ENCODE measurements at places on chromosomes 7 and 10.
A peak's percentile ranks its signal among the peaks of the same experiment; 100 is the strongest.

DNA sequence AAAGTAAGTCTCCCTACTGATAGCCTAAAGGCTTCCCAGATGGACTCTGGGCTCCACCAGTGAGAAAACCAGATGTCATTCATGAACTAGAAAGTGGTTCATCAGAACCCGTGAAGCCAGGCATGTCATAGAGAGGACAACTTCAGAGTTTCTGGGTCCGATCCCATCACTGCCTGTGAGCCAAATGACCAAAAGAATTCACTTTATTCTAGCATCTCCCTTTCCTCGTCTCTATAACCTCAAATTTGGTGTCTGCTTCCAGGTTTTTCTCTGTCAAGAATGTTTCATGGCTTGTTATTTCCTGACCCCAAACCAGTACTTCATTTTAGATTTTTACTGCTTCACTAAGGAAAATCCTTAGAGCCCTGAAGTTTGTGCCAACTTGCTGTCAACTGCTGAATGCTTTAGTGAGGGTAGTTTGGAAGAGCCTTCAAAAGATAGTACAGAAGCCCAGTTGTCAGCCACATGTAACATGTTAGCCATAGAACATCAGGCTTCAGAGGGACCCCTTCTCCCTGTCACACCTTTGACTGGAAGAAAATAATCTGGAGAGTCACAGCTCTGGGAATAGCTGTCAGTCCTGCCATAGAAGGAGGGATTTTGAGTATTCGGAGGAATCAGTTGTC lies 34.0 kb downstream of the ITGB8 start:
- no peak overlapping the region for H3K27ac ChIP-seq
- no peak for DNase-seq
- no peaks in the 10 kb centered on the region for H3K4me1 ChIP-seq
- H3K4me3 ChIP-seq = no peak overlapping the region
- no peaks in the 10 kb centered on the region for H3K27me3 ChIP-seq

GRCh38 chr7:49791088-49791741 lies 17.8 kb downstream of the VWC2 start:
- no peak overlapping the region for H3K4me3 ChIP-seq
- peaks cover 1% of the 10 kb centered on the region for H3K4me1 ChIP-seq
- no peak overlapping the region for H3K27ac ChIP-seq
- no peaks in the 10 kb centered on the region for H3K27me3 ChIP-seq
- no peak for DNase-seq

DNA sequence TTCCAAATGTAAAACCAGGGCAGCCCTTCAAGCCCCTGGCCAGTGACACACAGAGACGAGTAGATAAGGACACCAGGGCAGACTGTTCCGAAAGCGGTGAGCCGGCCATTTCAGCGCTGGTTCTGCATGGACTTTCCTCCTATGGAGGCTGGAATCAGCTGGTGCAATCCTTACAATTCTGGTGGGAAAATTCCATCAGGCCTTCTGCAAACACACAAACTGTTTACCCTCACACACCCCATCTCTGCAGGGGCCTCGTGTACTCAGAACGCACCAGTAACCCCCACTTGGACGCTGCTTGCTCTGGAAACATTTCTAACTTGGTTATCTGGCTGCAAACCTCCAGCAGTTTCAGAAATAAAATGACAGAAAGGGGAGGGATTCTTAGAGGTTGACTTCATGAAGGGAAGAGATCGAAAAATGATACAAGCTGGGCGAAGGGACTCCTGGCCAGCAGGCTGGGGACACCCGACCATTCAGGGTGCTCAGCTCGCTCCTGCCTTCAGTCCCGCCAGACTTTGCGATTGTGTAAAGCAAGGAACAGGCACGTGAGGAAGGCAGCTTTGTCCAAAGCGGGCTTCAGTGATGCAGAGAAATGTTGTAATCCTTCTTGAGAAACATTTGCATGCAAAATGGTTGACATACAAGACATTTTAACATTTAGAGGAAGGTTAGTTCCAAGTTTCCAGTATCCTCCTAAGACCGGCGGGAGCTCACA lies 19.7 kb upstream of the SHH start:
- peaks cover 6% of the 10 kb centered on the region for H3K4me1 ChIP-seq
- no peak for DNase-seq
- H3K4me3 ChIP-seq = no peak overlapping the region
- peaks cover 32% of the 10 kb centered on the region for H3K27me3 ChIP-seq
- no peaks in the 10 kb centered on the region for H3K36me3 ChIP-seq
- no peak overlapping the region for H3K27ac ChIP-seq

- DNase-seq = no peak
- H3K27me3 ChIP-seq = peaks cover 15% of the 10 kb centered on the region
- no peak overlapping the region for H3K4me3 ChIP-seq
- H3K27ac ChIP-seq = no peak overlapping the region
- H3K4me1 ChIP-seq = no peaks in the 10 kb centered on the region
These were observed 12.8 kb downstream of the PRKCQ start for GRCh38 chr10:6567203-6567703.

- no peaks in the 10 kb centered on the region for H3K36me3 ChIP-seq
- no peak overlapping the region for H3K4me3 ChIP-seq
- DNase-seq = no peak
- no peaks in the 10 kb centered on the region for H3K4me1 ChIP-seq
- no peaks in the 10 kb centered on the region for H3K27me3 ChIP-seq
These were observed 18.4 kb downstream of the ZNRF2 start for GRCh38 chr7:30302656-30303311.

DNA sequence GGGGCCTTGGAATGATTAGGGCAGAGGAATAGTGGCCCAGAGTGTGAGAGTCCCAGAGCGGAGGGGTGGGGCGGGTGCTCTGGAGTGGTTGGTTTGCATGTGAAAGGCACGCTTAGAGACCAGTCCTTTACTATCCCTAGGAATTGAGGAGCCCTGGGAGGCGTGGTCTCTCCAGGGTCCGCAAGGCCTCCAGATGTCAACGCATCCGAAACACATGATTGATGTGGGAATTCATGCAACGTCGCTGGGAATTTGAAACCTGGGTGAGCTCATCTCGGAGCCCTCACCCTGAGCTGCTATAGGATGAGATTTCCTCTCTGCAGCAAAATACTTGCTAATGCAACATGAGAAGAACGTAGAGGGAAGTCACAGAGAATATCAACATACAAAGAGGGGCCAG lies 51.2 kb downstream of the NPTX2 start:
- no peaks in the 10 kb centered on the region for H3K27me3 ChIP-seq
- H3K4me3 ChIP-seq = no peak overlapping the region
- H3K4me1 ChIP-seq = no peaks in the 10 kb centered on the region
- DNase-seq = no peak
- H3K36me3 ChIP-seq = no peaks in the 10 kb centered on the region

- no peak overlapping the region for H3K4me3 ChIP-seq
- H3K27me3 ChIP-seq = no peaks in the 10 kb centered on the region
- no peak for DNase-seq
- H3K27ac ChIP-seq = no peak overlapping the region
- H3K36me3 ChIP-seq = no peaks in the 10 kb centered on the region
- peaks cover 6% of the 10 kb centered on the region for H3K4me1 ChIP-seq
These were observed 7.3 kb downstream of the EEPD1 start for GRCh38 chr7:36160313-36160712.

GRCh38 chr7:142813226-142813625 lies 41.6 kb upstream of the EPHB6 start:
- H3K36me3 ChIP-seq = no peaks in the 10 kb centered on the region
- DNase-seq = peak; percentile 65
- H3K4me1 ChIP-seq = no peaks in the 10 kb centered on the region
- peaks cover 60% of the 10 kb centered on the region for H3K27me3 ChIP-seq
- H3K4me3 ChIP-seq = no peak overlapping the region

- H3K4me3 ChIP-seq = no peak overlapping the region
- H3K27ac ChIP-seq = no peak overlapping the region
- H3K27me3 ChIP-seq = no peaks in the 10 kb centered on the region
- H3K36me3 ChIP-seq = no peaks in the 10 kb centered on the region
These were observed 345.6 kb downstream of the GPAM start for GRCh38 chr10:111837985-111838384.

DNA sequence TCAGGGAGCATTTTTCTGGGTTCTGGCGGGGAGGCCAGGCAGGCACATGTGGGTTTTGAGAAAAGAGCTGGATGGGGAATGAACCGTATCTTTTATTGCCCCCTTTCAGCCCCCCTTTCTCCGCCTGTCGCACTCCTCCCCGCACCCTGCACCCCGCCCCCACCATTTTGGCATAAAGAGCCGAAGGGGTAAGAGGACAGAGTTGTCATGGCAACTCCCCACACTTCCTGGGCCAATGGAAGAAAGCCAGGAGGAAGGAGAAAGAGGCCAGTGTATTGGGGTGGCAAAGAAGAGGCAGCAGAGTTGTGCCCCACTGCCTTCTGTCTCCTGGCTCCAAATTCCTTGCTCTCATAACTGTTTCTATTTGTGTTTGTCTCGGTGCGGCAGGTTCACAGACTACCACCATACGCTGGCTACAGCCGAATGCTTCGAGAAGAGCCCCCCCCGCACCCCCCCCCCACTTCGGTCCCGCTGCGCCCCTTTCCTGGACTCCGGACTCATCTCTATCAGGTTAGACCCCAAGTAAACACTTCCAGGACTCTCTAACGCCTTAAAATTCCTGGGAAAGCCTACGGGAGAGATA lies 3.4 kb downstream of the KCNIP2 start:
- peak; percentile 15 for DNase-seq
- peaks cover 13% of the 10 kb centered on the region for H3K36me3 ChIP-seq
- peaks cover 27% of the 10 kb centered on the region for H3K4me1 ChIP-seq
- no peak overlapping the region for H3K4me3 ChIP-seq
- no peak overlapping the region for H3K27ac ChIP-seq

DNA sequence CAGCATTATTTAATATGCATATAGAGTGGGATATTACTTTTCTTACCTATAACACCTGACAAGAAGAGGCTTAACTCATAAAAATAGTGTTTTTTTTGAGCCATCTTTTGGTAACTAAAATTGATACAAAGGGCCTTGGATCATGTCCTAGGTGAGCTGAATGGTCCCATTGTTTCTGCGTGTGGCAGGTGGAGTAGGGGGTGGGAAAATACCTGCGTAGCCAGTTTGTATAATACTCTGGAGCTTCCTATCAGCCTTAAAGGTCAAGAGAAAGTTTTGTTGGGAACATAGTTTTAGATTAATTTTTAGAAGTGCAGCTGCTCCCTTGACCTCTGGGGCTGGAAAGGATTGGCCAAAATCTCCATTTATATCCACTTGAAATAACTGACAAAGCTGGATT lies 244.6 kb downstream of the PHTF2 start:
- no peak overlapping the region for H3K4me3 ChIP-seq
- no peak for DNase-seq
- no peaks in the 10 kb centered on the region for H3K4me1 ChIP-seq
- peaks cover 2% of the 10 kb centered on the region for H3K27me3 ChIP-seq
- H3K27ac ChIP-seq = no peak overlapping the region

DNA sequence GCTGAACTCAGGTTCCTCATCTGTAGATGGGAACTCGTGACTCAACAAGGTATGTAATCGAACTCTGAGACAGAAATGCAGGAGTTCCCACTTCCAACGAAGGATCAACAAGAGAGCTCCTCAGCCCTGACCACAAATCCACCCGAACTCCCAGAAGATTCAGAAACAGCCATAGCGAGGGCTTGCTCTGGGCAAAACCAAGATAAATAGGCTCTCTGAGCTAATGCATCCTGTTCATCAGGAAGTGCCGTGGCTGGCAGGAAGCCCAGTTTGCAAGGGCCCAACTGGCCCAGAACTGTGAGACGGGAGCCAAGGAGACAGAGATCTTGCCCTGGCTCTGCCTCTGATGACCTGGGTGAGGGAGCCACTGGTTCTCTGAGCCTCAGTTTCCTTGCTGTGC lies 141.7 kb upstream of the PFKP start:
- peak; percentile 80 for DNase-seq
- no peaks in the 10 kb centered on the region for H3K36me3 ChIP-seq
- H3K27ac ChIP-seq = no peak overlapping the region
- H3K4me3 ChIP-seq = no peak overlapping the region
- peaks cover 31% of the 10 kb centered on the region for H3K27me3 ChIP-seq

DNA sequence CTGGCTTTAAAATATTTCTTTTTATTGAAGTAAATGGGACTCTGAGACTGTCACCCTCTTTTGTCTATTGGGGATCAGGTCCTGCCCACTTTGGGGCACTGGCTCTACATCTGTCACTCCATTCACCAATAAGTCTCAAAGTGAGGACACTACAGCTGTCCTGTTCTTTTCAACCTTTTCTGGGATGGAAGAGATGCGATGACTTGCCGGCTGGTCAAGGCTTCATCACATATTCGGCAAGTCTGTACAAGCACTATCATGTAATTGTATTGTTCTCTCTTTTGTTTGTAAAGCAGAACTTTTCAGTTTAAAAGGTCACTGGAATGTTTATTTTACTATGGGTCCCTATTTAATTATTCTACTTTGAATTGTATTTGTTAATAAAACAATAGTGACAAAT lies 17.7 kb upstream of the SP8 start:
- H3K4me3 ChIP-seq = no peak overlapping the region
- DNase-seq = no peak
- no peaks in the 10 kb centered on the region for H3K36me3 ChIP-seq
- H3K4me1 ChIP-seq = no peaks in the 10 kb centered on the region
- H3K27me3 ChIP-seq = no peaks in the 10 kb centered on the region

GRCh38 chr10:122646511-122647382 lies 52.9 kb downstream of the C10orf120 start:
- no peak for DNase-seq
- peaks cover 78% of the 10 kb centered on the region for H3K27me3 ChIP-seq
- no peaks in the 10 kb centered on the region for H3K36me3 ChIP-seq
- no peak overlapping the region for H3K27ac ChIP-seq

DNA sequence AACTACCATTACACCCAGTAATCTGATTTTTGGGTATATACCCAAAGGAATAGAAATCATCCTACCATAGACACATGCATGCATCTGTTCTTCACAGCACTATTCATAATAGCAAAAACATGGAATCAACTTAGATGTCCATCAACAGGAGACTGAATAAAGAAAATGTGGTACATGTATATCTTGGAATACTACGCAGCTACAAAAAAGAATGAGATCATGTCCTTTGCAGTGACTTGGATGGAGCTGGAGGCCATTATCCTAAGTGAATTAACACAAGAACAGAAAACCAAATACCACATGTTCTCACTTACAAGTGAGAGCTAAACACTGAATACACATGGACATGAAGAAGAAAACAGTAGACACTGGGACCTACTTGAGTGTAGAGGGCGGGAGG lies 254.9 kb downstream of the CACNA2D1 start:
- H3K27me3 ChIP-seq = no peaks in the 10 kb centered on the region
- H3K4me3 ChIP-seq = no peak overlapping the region
- no peak overlapping the region for H3K27ac ChIP-seq

DNA sequence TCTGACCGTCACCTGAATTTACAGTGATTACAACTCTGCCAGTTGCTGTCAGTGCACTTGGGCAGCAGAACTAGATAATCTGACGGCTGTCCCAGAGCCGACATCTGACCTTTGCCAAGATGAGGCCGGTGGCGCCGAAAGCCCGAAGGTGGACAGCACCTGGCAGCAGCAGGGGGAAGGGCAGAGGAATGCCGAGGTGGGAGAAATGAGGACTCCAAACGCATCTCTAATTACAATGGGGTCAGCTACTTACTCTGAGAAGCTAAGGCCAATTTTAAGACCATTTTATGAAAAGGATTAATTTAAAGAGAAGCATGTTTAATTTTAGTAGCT lies 33.8 kb downstream of the TRIM8 start:
- no peaks in the 10 kb centered on the region for H3K27me3 ChIP-seq
- H3K4me3 ChIP-seq = no peak overlapping the region
- no peak overlapping the region for H3K27ac ChIP-seq
- H3K4me1 ChIP-seq = peaks cover 50% of the 10 kb centered on the region
- peaks cover 19% of the 10 kb centered on the region for H3K36me3 ChIP-seq
- DNase-seq = no peak

All from mesenchymal stem cell (in vitro differentiated cells and primary cell).